ENCODE measurements at places on chromosomes 2 and 18.

GRCh38 chr2:173435574-173435973, 80.9 kb downstream of the CDCA7 start:
- DNase-seq = no peak

DNA sequence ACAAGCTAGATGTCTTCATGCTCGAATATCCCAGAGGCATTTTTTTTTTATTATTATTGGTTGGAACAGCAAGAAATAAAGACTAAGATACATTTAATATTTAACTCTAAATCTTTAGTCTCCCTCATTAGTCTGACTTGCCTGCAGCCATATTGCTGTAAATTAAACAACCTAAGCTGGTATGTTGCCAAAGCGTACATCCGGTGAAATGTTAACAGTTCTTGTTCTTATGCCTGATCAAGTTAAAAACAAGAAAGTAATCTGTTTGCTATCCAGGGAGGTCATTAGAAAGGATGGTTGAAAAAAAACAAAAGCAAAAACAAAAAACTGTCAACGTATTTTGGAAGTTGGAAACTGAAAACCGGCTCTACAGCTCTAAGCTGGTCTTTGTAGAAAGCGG, 125.9 kb upstream of the NABP1 start:
- DNase-seq = no peak

DNA sequence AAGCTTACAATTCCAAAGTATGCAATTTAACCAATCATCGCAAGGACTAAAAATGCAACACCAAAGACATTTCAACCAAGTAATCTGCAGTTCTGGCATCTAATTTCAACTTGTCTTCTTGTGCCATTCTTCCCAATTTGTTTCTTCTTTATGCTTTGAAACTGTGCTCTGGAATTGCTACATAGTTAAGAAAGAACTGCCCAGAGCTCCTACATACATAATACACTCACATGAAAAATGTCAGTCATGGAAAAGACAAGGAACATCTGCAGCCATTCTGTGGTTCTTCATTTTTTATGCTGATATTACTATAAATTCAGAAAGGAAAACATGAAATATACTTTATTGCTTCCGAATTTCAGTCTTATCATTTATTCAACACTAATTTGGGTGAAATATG, 4.4 kb downstream of the EPB41L3 start:
- no peak for DNase-seq

DNA sequence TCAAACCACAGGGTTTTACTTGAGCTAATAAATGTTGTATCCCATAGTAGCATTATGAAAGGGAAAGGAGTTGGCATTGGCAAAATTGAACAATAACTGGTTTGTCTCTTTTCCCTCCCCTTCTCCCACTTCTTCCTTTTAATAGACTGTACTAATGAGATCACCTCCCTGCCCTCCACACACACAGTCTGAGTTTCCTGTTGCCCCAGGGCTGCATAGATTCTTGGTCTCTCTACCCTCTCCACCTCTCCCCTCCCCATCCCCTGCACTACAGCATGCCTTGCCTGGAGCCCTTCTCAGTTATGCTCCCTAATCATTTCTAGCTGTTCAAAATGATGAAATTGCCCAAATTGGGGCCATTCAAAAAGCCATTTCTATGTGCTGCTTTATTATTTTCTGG, 37.2 kb upstream of the NEMP2 start:
- DNase-seq = no peak

- DNase-seq = peak; percentile 55
These were observed 23.6 kb downstream of the RNF144A start for GRCh38 chr2:6940820-6941219.

GRCh38 chr2:192500550-192501200, 305.9 kb upstream of the TMEFF2 start:
- no peak for DNase-seq

DNA sequence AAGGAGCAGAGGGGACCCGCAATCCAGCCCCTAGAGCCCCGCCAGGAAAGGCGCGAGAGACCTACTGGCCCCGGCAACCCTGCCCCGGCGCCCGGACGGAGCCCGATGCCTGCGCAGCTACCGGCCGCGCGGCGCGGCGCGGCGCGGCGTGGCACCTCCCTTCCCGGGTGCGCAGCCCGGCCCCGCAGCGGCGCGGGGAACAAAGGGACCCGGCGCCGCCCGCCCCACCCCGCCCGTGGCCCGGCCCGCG, 307 bp downstream of the CDH2 start:
- no peak for DNase-seq
